ENCODE measurements at places on chromosomes 13 and 19.

- DNase-seq, result no peak
Measured at GRCh38 chr13:25291691-25292090, 4.4 kb upstream of the MTMR6 start.

- no peak for DNase-seq
Measured at GRCh38 chr19:12828494-12828893, 5.9 kb downstream of the RTBDN start.

GRCh38 chr19:17703824-17704463 lies 15.3 kb upstream of the MAP1S start:
- DNase-seq, result no peak

DNA sequence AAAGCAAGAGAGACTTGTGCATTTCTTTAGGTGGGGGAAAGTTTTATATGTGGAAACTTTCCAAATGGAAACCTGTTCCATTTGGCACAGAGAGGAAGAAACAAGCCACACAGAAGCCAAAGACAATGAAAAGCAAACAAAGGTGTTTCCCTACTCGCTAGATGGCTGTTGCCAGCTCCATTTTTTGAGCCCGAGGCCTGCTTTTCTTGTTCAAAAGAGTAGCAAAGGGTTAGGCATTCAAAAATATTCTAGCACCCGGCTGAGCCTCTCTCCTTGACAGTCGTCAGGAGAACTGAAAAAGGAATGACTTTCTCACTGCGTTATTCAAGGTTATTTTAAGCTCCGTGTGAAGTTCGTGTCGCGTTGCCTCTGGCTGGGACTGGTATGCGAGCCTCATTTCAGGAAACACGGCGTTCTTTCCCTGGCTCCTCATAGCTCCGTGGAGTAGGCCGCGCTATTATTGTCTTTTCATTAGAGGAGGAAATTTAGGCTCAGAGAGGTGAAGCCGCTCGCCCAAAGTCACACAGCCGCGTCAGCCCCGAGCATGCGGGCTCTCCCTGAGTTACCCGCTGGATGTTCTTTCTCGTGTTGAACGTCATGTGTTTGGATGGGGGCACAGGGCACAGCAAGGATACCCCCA lies 7.6 kb downstream of the TRPM4 start:
- no peak for DNase-seq

GRCh38 chr19:34189199-34189916 lies 17.1 kb downstream of the LSM14A start:
- no peak for DNase-seq

- DNase-seq, result no peak
Measured at GRCh38 chr13:45388664-45389063, 29.5 kb downstream of the SLC25A30 start.

GRCh38 chr19:30593975-30594745 lies 222.0 kb downstream of the ZNF536 start:
- no peak for DNase-seq

GRCh38 chr13:95896301-95896700 lies 156.9 kb downstream of the UGGT2 start:
- DNase-seq, result no peak

GRCh38 chr19:45508417-45508860 lies 1.2 kb downstream of the VASP start:
- DNase-seq, result no peak

DNA sequence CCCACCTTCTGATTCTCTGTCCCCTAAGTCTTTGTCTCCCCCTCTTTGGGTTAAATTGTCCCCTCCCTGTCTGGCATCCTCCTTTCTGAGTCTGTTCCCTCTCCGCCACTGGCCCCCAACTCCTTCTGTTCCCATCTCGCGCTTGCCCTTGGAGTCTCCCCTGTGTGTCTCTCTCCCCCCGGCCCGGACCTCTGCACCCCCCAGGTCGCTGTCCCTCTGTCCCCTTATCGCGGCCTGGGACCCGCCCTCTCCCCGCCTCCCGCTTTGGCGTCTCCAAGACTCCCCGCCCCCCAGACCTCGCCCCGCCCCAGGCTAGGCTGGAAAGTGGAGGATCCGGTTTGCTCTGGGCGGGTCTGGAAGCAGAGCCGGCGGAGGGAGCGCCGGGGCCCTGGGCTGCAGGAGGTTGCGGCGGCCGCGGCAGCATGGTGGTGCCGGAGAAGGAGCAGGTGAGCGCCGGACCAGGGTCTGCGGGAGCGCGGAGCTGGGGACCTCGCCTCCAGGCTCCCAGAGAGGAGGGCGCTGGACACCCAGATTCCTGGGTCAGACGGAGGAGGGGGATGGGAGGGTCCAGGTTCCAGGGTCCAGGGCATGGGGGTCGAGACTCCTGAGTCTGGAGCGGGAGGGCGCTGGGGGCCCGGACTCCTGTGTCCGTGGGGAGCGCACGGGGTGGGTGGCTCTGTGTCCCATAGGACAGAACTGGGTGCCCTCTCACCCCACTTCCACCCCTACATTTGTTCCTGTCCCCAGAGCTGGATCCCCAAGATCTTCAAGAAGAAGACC lies at the start of gene TRPM4:
Gene TRPM4 (plus strand): TSS at position 348 of the 780 bp plus-strand sequence. CDS start 75 bp downstream, at position 423.
- peak; percentile 33 for DNase-seq

DNA sequence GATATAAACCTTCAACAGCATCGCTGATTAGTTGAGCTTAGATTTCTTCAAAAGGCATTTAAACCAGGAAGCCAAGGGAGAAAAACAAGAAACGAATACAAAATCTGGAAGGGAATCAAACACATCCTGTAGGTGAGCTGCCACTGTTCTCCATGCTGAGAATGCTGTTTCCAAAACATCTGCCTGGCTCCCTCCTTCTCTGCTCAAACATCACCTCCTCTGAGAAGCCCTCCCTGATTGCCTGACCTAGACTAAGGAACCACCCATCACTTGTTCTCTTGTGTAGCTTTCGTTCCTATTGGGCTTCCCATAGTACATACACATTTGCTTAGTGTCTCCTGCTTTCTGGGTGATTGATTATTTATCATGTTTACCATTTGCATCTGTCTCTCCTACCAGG lies 152.7 kb downstream of the CACNA1A start:
- DNase-seq, result no peak

GRCh38 chr19:38060331-38060730 lies 153.3 kb downstream of the SIPA1L3 start:
- DNase-seq, result no peak

DNA sequence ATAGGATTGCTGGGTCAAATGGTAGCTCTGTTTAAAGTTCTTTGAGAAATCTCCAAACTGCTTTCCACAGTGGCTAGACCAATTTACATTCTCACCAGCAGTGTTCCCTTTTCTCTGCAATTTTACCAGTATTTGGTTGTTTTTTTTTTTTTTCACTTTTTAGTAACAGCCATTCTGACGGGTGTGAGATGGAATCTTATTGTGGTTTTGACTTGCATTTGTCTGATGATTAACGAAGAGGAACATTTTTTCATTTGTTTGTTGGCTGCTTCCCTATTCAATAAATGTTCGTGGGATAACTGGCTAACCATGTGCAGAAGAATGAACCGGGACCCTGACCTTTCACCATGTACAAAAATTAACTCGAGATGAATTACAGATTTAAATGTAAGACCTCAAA lies 31.2 kb downstream of the CYP4F2 start:
- no peak for DNase-seq

GRCh38 chr19:36151144-36152018 lies 866 bp downstream of the COX7A1 start:
- DNase-seq, result no peak

DNA sequence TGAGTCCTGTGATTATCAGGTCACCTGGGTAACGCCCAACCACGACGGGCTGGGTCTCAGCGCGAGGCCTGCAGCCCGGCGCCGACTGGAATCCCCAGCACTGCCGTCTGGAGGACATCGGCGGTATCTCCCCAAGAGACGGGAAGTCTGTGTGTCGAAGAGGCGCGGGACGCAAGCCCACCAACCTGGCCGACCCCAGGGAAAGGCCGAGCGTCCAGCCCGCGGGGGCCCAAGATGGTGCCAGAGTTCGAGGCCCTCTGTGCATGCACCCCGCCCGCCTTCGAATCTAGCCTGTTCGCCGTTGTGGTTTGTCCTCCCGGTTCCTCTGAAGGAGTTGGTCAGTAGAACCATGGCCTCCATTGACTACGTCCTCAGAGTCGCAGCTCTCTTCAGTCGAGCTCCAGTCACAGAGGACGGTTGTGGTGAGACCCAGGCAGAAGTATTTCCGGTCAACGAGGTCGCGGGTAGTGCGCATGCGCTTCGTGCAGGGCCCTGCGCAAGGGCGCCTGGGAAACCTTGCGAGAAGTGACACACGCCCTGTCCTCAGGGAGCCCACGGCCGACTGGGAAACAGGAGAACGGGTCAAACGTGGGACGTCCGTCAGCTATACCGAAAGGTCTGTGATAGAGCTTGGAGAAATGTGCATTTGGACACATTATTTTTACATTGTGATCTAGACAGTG lies 24.1 kb upstream of the PEG3 start:
- no peak for DNase-seq

GRCh38 chr19:10854350-10855089 lies 6.3 kb downstream of the C19orf38 start:
- no peak for DNase-seq

DNA sequence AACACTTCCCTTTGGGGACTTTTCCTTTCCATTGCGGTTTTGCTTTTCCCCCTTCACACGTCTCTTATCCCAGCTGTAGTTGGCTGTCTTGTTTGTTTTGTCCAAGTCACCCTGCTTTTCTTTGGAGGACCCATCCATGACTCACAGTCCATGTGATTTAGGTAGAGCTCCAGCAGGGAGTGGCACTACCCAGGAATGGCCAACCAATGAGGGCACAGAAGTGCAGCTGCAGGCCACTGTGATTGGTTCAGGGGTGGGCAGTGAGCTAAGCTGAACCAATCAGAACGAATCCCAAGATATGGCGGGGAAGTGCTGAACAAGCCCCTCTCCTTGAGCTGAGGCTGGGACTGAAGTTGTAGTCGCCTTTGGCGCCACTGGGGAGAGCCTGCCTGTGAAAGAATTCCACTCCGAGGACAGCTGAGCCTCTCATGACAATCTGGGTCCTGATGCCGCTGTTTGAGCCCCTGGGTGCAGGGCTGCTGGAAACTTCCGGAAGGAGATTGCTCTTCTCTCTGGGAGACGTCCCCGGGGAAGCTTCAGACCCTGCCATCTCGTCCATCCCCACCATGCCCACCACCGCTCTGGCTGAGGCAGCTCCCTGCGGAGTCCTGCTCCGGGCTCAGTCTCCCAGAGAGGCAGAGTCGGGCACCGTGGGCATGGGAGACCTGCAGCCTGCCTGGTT lies 62.9 kb upstream of the URI1 start:
- DNase-seq, result no peak

- no peak for DNase-seq
Measured at GRCh38 chr13:103403148-103403740, 337.0 kb upstream of the SLC10A2 start.

- DNase-seq, result no peak
Measured at GRCh38 chr19:345320-345879, 804 bp upstream of the MIER2 start.

GRCh38 chr13:23622985-23623384 lies 52.8 kb downstream of the TNFRSF19 start:
- no peak for DNase-seq

- DNase-seq, result no peak
Measured at GRCh38 chr13:101307181-101307701, 109.1 kb downstream of the NALCN start.

- DNase-seq, result no peak
Measured at GRCh38 chr19:4233282-4233853, 4.0 kb downstream of the EBI3 start.

- DNase-seq, result no peak
Measured at GRCh38 chr13:24124789-24125476, 35.6 kb upstream of the SPATA13 start.

- DNase-seq, result no peak
Measured at GRCh38 chr13:107770541-107770940, 444.8 kb downstream of the LIG4 start.

DNA sequence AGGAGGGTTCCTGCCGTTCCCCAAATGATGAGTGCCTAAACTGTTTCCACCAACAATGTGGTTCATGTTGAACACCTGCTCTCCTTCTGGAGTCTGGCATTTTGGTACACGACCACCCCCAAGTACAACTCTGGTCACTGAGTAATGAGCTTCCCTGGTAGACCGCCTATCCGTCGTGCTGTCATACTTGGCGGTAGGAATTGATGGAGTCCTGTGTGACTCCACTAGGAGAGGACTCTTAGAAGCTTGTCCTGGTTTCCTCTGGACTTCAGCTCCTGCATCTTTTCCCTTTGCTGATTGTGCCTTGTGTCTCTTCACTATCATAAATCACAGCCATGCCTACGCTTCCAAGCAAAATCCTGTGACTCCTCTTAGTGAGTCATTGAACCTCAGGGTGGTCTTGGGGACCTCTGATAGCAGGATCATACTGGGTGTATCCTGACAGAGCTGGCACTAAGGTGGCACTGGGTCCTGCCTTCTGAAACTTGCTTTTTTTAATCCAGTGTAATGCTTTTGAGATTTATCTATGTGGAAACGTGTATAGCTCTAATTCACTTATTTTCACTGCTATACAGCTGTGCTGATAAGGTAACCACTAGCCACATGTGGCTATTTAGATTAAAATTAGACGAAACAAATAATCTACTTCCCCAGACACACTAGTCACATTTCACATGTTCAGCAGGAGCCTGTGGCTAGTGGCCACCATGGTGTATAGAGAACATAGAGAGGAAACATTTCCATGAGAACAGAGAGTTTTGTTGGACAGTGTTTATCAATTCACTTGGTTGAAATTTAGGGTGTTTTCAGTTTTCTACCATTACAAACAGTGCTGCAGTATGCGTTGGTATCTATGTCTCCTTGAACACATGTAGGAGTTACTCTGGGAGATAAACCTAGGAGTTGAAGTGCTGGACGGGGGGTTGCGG lies 6.1 kb upstream of the ASF1B start:
- no peak for DNase-seq

- peak; percentile 17 for DNase-seq
Measured at GRCh38 chr19:7925171-7925851, 624 bp downstream of the CTXN1 start.
